IMR-90 (cell line): ENCODE measurements at places on chromosomes 1 and 21. TPM values are rescaled to one million over a fixed set of nuclear protein-coding genes. Genes with fewer than 3 reads are reported as not detected.

CLDN19 gene
- total RNA-seq: not detected in 2 replicates

ETV3L gene
- total RNA-seq: not detected in 2 replicates

TFF2 gene
- not detected in 2 replicates for total RNA-seq

GRCh38 chr1:6336776-6337622, 56.6 kb downstream of the ACOT7 start:
- no peaks in the 10 kb centered on the region for H3K27me3 ChIP-seq
- H3K4me1 ChIP-seq: no peaks in the 10 kb centered on the region
- peaks cover 5% of the 10 kb centered on the region; the same call in 1 of the 2 replicates for H3K36me3 ChIP-seq
- DNase-seq: no peak

DNA sequence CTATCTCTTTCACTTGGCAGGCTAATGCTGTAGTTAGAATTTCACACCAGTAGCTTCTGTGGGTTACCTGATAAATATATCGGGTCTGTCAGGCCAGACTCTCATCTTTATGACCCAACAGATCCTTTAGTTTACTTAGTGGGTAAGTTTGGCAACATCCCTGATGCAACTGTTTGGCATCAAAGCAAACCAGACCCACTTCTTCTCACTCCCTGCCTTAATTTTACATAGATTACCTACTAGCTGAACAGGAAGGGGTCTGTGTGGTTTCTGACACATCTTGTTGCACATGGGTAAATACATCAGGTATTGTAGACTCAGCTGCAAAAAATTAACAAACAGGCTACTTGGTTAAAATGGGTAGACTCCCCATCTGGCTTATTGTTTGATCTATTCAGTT, 3.2 kb upstream of the GUK1 start:
- no peak overlapping the region for H3K27ac ChIP-seq

GRCh38 chr21:28220680-28221079, 772.0 kb downstream of the LTN1 start:
- no peaks in the 10 kb centered on the region for H3K36me3 ChIP-seq

DNA sequence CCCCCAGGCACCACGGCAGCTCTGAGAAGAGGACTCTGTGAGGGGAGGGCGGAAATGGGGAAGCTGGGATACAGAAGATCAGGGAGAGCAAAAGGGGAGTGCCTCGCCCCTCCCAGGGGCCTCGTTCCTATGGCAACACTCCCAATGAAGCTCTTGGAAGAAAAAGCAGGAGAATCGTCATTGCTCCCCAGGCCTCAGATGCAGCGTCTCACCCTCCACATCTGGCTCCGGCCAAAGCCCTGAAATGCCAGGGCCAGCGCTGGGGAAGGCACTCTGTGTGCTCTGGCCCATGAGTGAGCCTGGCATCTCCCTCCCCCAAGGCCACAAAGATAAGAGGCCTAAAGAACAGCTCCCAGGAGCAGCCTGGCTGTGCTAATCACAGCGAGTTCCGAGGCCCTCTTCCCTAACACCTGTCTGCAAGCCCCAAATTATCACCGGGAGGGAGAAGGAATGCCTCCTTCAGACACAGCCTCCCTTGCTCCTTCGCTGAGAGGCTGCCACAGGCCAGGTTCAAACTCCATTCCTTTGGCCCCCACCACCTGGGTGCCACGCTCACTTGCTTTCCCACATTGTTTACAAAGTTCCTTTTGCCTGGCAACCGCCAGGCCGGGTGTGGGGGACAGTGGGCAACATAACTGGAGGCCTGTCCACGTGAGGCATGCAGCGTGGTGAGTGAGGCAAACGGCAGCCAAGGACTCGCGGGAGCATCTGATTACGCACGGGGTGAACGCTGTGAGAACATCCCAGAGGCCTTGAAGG, 27.8 kb downstream of the ECE1 start:
- H3K36me3 ChIP-seq: peaks cover 35% of the 10 kb centered on the region
- H3K4me3 ChIP-seq: no peak overlapping the region
- H3K27ac ChIP-seq: peak overlapping the region; percentile 94
- peaks cover 47% of the 10 kb centered on the region for H3K4me1 ChIP-seq
- no peaks in the 10 kb centered on the region for H3K27me3 ChIP-seq
- DNase-seq: peak; percentile 95

- H3K36me3 ChIP-seq: no peaks in the 10 kb centered on the region
- peaks cover 35% of the 10 kb centered on the region for H3K4me1 ChIP-seq
- H3K4me3 ChIP-seq: no peak overlapping the region
- H3K27ac ChIP-seq: peak overlapping the region; percentile 94
- no peak for DNase-seq
- H3K27me3 ChIP-seq: no peaks in the 10 kb centered on the region
Measured at GRCh38 chr1:223708001-223708359, 4.4 kb upstream of the CAPN2 start.

GRCh38 chr1:58785442-58786058, 1.7 kb upstream of the JUN start:
- H3K27me3 ChIP-seq: no peaks in the 10 kb centered on the region
- peak; percentile 39 for DNase-seq
- peaks cover 8% of the 10 kb centered on the region for H3K4me1 ChIP-seq
- peak overlapping the region; percentile 91 for H3K27ac ChIP-seq

- no peak overlapping the region for H3K4me3 ChIP-seq
- no peaks in the 10 kb centered on the region for H3K27me3 ChIP-seq
- H3K27ac ChIP-seq: no peak overlapping the region
- no peaks in the 10 kb centered on the region for H3K36me3 ChIP-seq
Measured at GRCh38 chr1:240190881-240191401, 99.3 kb downstream of the FMN2 start.

DNA sequence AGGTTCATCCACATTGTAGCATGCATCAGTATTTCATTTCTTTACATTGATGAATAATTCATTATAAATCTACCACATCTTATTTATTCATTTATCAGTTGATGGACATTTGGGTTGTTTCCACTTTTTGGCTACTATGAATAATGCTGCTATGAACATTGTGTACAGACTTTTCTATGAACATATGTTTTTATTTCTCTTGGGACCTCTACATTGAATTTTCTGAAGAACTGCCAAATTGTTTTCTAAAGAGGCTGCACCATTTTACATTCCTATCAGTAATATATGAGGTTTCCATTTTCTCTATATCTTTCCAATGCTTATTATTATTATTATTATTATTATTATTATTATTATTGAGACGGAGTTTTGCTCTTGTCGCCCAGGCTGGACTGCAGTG, 81.3 kb upstream of the SELENON start:
- no peak overlapping the region for H3K27ac ChIP-seq
- no peaks in the 10 kb centered on the region; the same call in 1 of the 2 replicates for H3K27me3 ChIP-seq
- H3K4me3 ChIP-seq: no peak overlapping the region
- peaks cover 11% of the 10 kb centered on the region for H3K4me1 ChIP-seq

- no peak for DNase-seq
- no peak overlapping the region for H3K4me3 ChIP-seq
- H3K27ac ChIP-seq: no peak overlapping the region
- H3K4me1 ChIP-seq: peaks cover 36% of the 10 kb centered on the region
Measured at GRCh38 chr1:201653233-201653632, 114.3 kb downstream of the NAV1 start.

GRCh38 chr1:110671361-110671760, 3.4 kb downstream of the KCNA3 start:
- H3K27ac ChIP-seq: no peak overlapping the region
- H3K4me3 ChIP-seq: no peak overlapping the region
- no peaks in the 10 kb centered on the region; the same call in 1 of the 2 replicates for H3K4me1 ChIP-seq

GRCh38 chr1:115647919-115648650, 6.3 kb downstream of the VANGL1 start:
- H3K4me1 ChIP-seq: peaks cover 3% of the 10 kb centered on the region; the same call in 1 of the 2 replicates
- H3K36me3 ChIP-seq: no peaks in the 10 kb centered on the region
- DNase-seq: no peak
- no peaks in the 10 kb centered on the region for H3K27me3 ChIP-seq

- H3K27me3 ChIP-seq: no peaks in the 10 kb centered on the region
- 0 out of 2 replicates have a peak, but pooled peaks cover 2% of the 10 kb centered on the region for H3K4me1 ChIP-seq
- H3K36me3 ChIP-seq: no peaks in the 10 kb centered on the region
- no peak overlapping the region for H3K4me3 ChIP-seq
- no peak overlapping the region for H3K27ac ChIP-seq
- DNase-seq: no peak
Measured at GRCh38 chr1:54054438-54054749, 986 bp downstream of the TCEANC2 start.

DNA sequence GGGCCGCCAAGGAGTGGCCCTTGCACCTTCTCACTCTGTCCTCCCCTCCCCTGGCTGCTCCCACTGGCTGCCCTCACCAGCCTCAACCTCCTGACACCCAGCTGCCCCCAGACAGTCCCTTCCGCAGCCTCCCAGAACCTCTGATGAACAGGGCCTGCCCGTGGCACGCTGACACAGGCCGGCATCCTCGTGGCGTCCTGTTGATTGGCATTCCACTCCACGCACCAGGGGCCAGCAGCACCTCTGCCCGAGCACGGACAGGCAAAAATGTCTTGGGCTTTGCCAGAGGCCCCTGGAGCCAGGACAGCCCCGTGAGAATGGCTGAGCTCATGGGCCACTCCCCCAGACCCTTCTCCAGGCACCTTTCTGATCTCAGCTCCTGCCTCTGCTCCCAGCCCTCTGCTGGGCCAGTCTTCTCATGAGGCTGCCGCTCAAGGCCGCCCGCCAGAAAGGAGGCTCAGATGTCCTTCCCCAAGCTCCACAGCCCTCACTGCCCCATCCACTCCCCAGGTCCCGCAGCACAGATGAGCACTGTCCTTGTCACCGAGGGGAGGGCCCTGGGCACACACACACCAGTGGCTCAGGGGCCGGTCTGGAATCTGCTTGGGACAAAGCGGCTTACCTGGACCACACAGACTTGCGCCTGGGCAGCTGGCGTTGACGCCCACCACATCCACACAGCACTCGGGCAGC, 15.8 kb upstream of the RNF223 start:
- no peak for DNase-seq
- no peaks in the 10 kb centered on the region for H3K27me3 ChIP-seq
- peaks cover 2% of the 10 kb centered on the region; the same call in 1 of the 2 replicates for H3K36me3 ChIP-seq
- no peak overlapping the region for H3K4me3 ChIP-seq
- H3K27ac ChIP-seq: no peak overlapping the region
- no peaks in the 10 kb centered on the region for H3K4me1 ChIP-seq

DNA sequence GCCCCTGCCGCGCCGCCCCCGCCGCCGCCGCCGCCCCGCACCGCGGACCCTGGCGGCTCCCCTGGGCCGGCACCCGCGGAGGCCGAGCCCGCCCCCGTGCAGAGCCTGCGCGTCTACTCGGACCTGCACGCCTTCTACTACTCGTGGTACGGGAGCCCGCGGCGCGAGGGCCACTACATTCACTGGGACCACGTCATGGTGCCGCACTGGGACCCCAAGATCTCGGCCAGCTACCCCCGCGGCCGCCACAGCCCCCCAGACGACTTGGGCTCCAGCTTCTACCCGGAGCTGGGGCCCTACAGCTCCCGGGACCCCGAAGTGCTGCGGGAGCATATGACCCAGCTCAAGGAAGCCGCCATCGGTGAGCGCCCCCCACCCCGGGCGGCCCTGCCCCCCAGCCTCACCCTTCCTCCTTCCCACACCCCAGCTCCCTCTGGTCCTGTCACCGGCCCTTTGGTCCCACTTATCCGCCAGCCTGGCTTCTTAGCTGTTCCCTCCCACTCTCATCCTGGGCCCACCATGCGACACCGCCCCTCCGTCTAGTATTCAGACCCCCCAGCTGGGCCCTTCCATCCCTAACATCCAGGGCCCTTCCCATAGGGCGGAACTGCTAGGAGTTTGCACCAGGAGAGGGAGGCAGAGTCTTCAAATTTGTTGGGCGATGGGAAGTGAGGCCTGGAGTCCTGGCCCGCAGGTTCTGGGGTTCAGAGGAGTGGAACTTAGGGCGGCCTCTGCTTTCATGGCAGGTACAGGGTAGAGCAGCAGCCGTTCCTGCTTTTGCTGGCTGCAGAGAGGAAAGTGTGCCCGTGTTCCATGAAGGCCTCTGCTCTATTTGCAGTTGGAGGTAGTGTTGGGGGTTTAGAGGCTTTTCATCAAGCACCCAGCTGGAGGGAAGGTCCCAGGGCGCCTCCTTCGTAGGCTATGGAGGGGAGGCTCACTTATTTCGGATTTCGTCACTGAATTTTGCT, 1.0 kb downstream of the MANEAL start:
- no peaks in the 10 kb centered on the region; the same call in 1 of the 2 replicates for H3K36me3 ChIP-seq
- no peak overlapping the region for H3K4me3 ChIP-seq
- no peak overlapping the region for H3K27ac ChIP-seq
- peaks cover 2% of the 10 kb centered on the region for H3K4me1 ChIP-seq

DNA sequence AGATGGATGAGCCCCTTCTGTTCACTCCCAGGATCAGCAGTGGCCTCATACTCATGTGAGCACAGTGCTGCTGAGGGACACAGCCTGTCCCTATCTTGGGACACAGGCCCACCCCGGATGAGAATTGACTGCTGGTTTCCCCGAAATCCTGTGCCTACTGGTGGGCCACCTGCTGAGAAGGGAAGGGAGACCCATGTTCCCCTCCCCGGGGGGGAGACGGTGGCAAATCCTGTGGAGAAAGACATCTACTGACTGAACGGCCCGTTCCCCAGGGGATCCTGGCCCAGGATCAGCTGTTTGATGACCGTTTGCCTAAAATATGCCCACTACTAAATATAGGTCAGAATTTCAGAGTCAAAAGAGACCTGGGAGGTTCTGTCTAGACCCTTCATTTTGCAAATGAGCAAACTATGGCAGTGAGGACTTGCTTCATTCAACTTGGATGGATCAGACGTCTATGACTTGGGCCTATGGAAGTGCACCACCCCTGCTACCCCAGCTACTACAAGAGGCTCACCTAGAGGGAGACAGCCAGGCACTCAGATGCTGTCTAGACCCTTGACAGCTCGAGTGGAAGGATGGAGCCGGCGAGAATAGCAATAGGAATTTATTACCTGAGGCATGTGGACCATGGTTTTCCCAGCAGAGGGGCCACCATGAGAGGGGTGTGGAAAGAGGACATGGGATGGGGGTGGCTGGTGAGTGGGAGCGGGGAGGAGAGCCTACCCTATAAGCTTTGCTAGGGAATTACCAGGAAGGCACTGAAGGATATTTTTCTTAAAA, 15.6 kb upstream of the THEMIS2 start:
- no peak overlapping the region for H3K27ac ChIP-seq
- H3K4me1 ChIP-seq: no peaks in the 10 kb centered on the region; the same call in 1 of the 2 replicates
- peaks cover 1% of the 10 kb centered on the region; the same call in 1 of the 2 replicates for H3K36me3 ChIP-seq
- H3K4me3 ChIP-seq: no peak overlapping the region
- no peaks in the 10 kb centered on the region for H3K27me3 ChIP-seq

GRCh38 chr1:183185941-183186490, at the start of gene LAMC2:
LAMC2 (plus strand) TSS chr1:183186264; CDS start chr1:183186353, 89 bp downstream.
- H3K27me3 ChIP-seq: no peaks in the 10 kb centered on the region
- no peaks in the 10 kb centered on the region for H3K36me3 ChIP-seq
- H3K4me3 ChIP-seq: no peak within 1 kb of the TSS
- H3K4me1 ChIP-seq: peaks cover 4% of the 10 kb centered on the region

GRCh38 chr1:184867866-184868689, 106.2 kb downstream of the NIBAN1 start:
- no peaks in the 10 kb centered on the region for H3K36me3 ChIP-seq
- DNase-seq: no peak
- H3K4me1 ChIP-seq: peaks cover 5% of the 10 kb centered on the region
- H3K27ac ChIP-seq: no peak overlapping the region

- H3K4me1 ChIP-seq: no peaks in the 10 kb centered on the region
- H3K27me3 ChIP-seq: no peaks in the 10 kb centered on the region
- H3K36me3 ChIP-seq: no peaks in the 10 kb centered on the region
- H3K4me3 ChIP-seq: no peak overlapping the region
- no peak for DNase-seq
- H3K27ac ChIP-seq: no peak overlapping the region
Measured at GRCh38 chr1:247491328-247491727, 33.4 kb upstream of the OR2B11 start.
